ENCODE measurements at places on chromosomes 13 and 19. TPM values are rescaled to one million over a fixed set of nuclear protein-coding genes. Genes with fewer than 3 reads are reported as not detected.

The UBE2M gene
- total RNA-seq = 19.3 TPM

GRCh38 chr19:52398081-52398441 lies 412 bp downstream of the ZNF528 start:
- H3K4me3 ChIP-seq = peak overlapping the region; percentile 95
- H3K27ac ChIP-seq = peak overlapping the region; percentile 71
- DNase-seq = no peak
- peaks cover 4% of the 10 kb centered on the region for H3K4me1 ChIP-seq
- peaks cover 13% of the 10 kb centered on the region for H3K36me3 ChIP-seq

The ACTMAP gene
- total RNA-seq = 2.6 TPM

GRCh38 chr13:77528834-77529500 lies 6.5 kb upstream of the SCEL start:
- no peak for DNase-seq
- H3K27me3 ChIP-seq = no peaks in the 10 kb centered on the region
- H3K4me3 ChIP-seq = no peak overlapping the region
- H3K4me1 ChIP-seq = no peaks in the 10 kb centered on the region

- H3K4me3 ChIP-seq = no peak overlapping the region
- no peaks in the 10 kb centered on the region for H3K4me1 ChIP-seq
- no peak for DNase-seq
These were observed 68.6 kb upstream of the KL start for GRCh38 chr13:32947411-32948276.

DNA sequence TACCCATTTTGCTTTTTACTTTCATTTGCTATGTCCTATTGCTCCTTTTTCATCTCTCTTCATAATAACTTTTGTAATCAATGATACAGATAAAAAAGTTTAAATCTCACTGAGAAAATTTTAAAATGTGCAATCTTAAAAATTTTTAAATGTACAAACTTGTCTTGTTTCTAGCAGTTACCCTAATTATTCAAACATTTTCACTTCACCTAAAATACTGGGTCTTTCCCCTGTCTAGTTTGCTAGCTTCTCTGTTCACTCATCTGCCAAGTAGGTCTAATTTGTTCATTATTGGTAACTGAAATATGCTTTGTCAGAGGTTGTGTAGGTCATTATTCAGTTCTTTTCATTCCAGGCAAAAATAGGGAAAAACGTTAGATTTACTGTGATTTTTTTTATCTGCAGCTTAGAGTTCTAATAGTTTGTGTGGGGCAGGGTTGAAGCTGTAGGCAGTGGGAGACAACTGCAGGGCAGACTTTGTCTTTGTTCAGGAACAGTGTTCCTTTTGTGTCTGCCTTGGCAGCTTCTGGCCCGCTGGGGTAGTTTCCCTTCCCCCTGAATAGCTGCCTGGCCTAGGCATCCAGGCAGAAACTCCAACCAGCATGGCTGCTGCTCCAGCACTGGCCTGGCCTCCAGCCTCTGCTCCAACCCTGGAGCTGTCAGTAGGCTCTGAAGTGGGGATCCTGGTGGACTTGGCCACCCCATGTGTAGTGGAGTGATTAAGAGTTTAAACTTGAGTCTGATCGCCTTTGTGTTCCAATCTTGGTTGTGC lies 48.5 kb downstream of the WDFY2 start:
- H3K27ac ChIP-seq = peak overlapping the region; percentile 77
- no peaks in the 10 kb centered on the region for H3K27me3 ChIP-seq
- no peak for DNase-seq
- no peak overlapping the region for H3K4me3 ChIP-seq
- H3K36me3 ChIP-seq = no peaks in the 10 kb centered on the region
- no peaks in the 10 kb centered on the region for H3K4me1 ChIP-seq

DNA sequence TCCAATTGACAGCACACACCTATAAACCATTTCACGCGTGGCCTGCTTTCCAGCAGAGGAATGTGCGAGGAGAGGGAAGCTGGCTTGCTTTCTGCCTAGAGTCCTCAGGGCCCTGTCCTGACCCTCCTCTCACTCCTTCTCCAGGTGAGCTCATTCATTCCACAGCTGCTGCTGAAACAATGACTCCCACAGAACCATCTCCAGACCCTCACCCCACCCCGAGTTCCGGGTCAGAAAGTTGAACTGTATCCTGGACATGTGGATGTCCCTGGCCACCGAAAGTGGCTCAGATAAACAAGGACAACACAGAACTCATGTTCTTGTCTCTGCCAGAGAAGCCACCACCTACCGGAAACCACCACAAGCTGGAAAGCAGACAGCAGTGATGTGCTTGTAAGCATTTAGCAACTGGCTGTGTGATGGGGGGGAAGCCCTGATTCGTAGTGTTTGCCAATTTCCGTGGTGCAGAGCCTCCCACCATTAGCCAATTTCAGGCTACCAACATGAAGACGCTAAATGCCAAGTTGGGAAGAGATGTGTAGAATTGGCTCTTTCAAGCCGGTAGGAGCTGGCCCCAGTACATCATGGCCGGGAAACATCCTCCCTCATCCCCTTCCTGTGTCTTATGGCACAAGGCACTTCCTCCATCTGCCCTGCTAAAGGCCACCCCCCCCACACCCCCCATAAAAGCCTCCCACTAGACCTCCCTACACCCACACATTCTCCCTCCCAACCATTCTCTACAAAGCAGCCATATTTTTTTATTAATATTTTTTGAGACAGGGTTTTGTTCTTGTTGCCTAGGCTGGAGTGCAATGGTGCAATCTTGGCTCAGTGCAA lies 5.0 kb downstream of the SYCE2 start:
- H3K4me1 ChIP-seq = no peaks in the 10 kb centered on the region
- DNase-seq = no peak
- H3K27me3 ChIP-seq = no peaks in the 10 kb centered on the region
- no peak overlapping the region for H3K4me3 ChIP-seq

- H3K36me3 ChIP-seq = no peaks in the 10 kb centered on the region
- H3K4me1 ChIP-seq = peaks cover 2% of the 10 kb centered on the region
- H3K27me3 ChIP-seq = no peaks in the 10 kb centered on the region
- H3K27ac ChIP-seq = no peak overlapping the region
These were observed 662 bp downstream of the C5AR1 start for GRCh38 chr19:47310323-47310722.

DNA sequence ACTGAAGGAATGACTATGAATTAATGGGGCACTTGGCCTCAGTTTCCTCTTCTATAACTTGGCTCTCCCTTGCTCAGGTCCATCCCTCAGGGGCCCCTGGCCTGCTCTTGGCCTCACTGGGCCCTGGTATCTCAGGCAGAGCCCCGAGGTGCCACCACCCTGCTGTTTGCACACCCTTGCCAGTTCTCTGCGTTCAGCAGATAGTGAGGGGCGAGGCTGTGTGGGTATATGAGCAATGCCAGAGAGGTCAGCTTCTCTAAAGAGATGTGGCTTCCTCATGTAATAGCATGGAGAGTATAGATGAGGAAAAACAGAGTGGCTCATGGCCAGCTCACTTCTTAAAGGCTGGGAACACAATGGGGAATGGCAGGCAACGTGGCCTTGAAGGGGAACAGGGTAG lies 76.1 kb downstream of the CYSLTR2 start:
- H3K4me1 ChIP-seq = no peaks in the 10 kb centered on the region
- H3K27ac ChIP-seq = no peak overlapping the region
- no peak for DNase-seq

The ACP5 gene
- 33.4 TPM for total RNA-seq

GRCh38 chr19:49389406-49389805 lies 1.4 kb downstream of the KASH5 start:
- no peaks in the 10 kb centered on the region for H3K27me3 ChIP-seq
- H3K27ac ChIP-seq = no peak overlapping the region
- H3K4me1 ChIP-seq = no peaks in the 10 kb centered on the region
- no peak for DNase-seq
- H3K4me3 ChIP-seq = no peak overlapping the region
